ENCODE measurements at places on chromosomes 4 and X. TPM values are rescaled to one million over a fixed set of nuclear protein-coding genes. Genes with fewer than 3 reads are reported as not detected.

DNA sequence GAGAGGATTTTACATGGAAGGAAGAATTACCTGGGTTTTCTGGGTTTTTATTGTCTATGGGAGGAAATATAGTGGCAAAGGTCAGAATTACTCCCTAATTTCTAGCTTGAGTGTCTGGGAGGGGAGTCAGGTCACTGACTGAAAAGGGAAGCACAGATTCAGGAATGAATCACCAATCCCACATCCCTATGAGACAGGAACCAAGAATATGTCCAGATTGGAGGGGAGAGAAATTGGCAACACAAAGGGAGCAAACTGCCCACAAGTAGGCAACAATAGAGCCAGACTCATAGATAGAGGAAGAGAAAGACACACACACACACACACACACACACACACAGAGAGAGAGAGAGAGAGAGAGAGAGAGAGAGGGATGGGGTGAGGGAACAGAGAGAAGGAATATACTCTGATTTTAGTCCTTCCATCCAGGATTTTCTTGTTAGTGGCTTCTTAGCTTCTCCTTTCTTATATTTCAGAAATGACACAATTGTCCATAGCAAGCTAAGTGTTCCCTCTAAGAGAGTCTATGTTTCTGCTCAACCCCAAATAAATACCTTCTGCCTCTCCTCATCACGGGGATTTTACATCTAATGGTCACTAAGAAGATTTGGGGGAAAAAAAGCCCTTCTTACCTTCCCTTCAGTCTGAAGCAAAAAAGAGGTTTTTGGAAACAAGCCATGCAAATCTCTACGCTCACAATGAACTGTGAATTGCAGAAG lies 12.0 kb downstream of the P2RY10 start:
- no peak for DNase-seq

GRCh38 chrX:48961585-48962091 lies 4.2 kb upstream of the OTUD5 start:
- no peak for DNase-seq

The LRP2BP gene
- total RNA-seq = 0.72 TPM

- DNase-seq = no peak
These were observed 297.2 kb upstream of the AADAT start for GRCh38 chr4:170386971-170387370.

The REELD1 gene
- total RNA-seq = 0.29 TPM

Data from upper lobe of right lung (tissue), 1 donor.